Activated CD4-positive, alpha-beta T cell treated with anti-CD3 and anti-CD28 coated beads, Interleukin-10, Interleukin-2, amounts not matched to agents 100 ng/mL and 50 ng/mL, durations not matched to agents 16 hours and 8 hours (primary cell): ENCODE measurements at places on chromosomes 5 and 9.

DNA sequence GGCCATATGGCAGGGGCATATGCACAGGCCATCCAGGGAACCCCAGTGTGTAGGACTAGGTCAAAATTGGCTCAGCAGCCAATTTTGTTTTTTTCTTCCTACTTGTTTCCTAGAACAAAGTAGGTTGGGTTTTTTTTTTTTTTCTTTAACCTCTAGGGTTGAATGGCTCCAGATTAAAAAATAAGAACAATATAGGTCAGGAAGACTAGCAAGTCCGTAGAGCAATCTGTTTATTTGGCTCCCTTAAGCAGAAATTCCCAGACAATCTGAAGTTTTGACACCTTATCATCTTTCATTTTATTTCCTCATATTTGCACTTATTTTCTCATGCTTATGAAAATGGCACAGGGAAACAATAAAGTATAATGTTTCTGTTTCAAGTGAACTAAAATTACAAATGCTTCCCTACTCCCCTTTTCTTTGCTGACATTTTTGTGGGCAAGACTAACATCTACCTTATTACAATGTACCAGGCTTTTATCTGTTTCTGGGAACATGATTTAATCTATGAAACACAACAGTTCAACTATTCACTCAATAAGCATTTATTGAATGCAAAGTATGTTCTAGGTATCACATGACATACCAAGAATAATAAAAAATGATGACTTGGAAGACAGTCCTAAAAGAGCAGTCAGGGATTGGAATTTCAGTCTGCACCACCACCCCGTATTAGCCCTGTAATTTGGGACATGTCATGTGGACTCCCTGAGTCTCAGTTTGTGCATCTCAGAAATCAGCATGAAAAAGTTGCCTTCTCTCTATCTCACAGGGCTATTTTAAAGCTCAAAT is 30.5 kb downstream of the TLR4 start:
- DNase-seq, result no peak

DNA sequence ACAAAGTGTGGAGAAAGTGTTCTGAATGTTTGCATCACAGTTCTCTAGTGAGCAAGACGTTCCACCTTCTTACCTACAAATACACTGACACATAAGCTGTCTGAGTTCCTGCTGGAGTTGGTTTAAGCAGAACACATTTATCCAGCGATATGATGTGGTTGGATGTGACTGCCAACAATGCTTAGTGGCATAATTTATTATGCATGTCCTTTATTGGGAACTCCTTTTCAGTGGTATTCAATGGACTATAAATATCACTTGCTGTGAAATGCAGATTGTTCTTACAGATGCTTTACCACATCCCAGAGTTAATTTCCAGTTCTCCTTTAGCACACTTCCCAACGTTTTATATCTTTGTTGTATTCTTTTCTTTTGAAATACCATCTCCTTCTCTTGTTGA is 222.2 kb downstream of the LURAP1L start:
- no peak for DNase-seq

DNA sequence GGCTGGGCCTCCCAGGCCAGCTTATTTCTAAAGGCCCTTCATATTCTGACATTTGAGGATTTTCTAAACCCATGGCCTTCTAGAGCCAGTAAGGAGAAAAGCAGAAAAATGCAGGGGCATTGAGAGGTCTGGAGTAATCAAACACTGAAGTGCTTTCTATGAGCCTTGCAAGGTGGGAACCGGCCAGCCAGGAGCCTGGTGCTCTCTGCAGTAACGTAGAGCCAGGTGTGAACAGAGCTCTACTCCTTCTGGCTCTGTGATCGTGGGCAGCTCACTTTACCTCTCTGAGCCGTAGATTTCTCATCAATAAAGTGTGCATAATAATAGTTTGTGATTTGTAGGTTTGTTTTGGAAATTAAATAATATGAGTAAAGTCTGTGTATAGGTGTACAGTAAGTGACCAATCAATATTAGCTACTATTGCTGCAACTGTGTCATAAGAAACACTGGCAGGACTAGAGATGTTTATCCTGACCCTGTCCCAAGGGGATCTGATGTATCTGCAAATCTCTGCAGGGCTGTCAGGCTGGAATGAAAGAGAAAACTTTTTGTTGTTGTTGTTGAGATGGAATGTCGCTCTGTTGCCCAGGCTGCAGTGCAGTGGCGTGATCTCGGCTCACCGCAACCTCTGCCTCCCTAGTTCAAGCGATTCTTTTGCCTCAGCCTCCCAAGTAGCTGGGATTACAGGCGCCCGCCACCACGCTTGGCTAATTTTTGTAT is 2.7 kb downstream of the SYNPO start:
- no peak for DNase-seq

GRCh38 chr5:133841831-133842750 is 126.3 kb downstream of the C5orf15 start:
- DNase-seq, result no peak

DNA sequence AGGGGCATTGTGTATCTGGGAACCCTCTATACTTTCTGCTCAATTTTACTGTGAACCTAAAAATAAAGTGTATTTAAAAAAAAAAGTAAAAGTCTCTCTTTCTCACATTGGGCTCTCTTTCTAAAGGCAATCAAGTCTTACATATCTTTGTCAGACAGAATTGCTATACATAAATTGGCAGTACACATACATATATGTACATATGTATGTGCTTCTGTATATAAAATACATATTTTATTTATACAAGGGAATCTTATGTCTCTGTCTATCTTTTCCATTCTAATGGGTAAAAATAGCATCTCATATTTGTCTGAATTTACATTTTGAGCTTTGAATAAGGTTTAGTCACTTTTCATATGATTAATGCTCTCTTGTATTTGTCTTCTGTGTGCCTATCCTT is 348.8 kb downstream of the SPATA31D1 start:
- no peak for DNase-seq

- DNase-seq, result no peak
These were observed 8.8 kb upstream of the UBE2QL1 start for GRCh38 chr5:6439588-6440550.

- DNase-seq, result no peak
These were observed 98.4 kb downstream of the MAPKAP1 start for GRCh38 chr9:125608489-125609224.
